Activated T-cell treated with anti-CD3 and anti-CD28 coated beads for 1 hour (primary cell): ENCODE measurements at places on chromosomes 7 and 10.

DNA sequence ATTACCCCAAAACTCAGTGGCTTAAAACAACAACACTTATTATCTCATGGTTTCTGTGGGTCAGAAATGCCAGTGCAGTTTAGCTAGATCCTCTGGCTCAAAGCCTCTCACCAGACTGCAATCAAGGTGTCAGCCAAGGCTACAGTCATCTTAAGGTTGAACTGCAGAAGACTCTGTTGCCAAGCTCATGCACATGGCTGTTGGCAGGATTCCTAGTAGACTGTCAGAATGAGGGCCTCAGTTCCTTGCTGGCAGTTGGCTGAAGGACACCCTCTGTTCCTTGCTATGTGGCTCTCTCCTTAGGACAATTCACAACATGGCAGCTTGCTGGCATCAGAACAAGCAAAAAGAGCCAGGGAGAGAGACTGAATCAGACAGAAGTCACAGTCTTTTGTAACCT lies 34.7 kb downstream of the TOMM7 start:
- DNase-seq, result no peak

DNA sequence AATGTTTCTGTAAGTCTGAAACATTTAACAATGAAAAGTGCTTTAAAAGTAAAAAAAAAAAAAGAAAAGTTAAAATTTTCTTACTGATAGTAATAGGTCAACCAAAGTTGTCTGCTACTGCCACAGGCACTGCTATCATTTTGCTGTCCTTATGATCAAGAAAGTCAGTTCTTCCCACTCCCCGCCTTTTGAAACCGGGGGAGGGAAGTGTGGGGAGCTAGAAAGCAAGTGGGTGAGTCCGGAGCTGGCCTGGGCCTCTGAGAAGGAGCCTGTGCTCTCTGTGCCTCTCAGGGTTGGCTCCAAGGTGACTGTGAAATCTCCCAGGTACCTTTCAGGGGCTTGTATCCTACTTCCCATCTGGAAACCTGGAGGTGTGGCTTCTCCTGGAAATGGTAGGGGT lies 7.3 kb downstream of the C7orf57 start:
- DNase-seq, result no peak

DNA sequence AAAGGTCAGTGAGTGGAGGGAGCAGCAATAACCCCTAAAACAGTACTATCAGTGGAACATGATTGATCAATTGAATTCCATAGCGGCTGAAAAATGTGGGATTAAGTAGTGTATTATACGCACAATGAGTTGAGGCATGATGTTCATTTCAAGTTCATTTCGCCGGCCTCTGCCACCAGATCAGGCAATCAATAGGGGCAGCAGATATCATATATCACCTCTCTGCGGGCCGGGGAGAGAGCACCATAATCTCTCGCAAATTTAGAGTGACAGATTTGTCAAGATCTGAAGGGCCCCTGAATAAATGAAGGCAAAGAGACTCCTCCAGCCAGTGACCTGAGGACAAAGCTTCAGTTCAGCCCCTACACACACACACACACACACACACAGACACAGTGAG lies 58.5 kb downstream of the PAX2 start:
- DNase-seq, result no peak

GRCh38 chr10:62244088-62244487 lies 24.6 kb downstream of the RTKN2 start:
- DNase-seq, result no peak

DNA sequence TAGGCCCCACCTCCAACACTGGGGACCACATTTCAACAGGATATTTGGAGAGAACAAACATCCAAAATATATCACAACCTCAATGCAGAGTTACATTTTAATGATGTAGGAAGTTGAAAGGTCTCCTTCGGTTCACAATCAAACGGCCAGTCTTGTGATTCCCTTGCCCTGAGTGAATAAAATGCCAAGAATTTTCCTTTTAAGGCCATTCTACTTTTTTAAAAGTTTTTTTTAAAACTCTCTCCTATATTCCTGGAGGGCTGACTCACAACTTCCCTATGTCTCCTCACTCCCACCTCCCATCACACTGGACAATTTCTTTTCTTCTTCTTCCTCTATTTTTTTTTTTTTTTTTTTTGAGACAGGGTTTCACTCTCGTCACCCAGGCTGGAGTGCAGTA lies 693.6 kb upstream of the AUTS2 start:
- DNase-seq, result no peak

- no peak for DNase-seq
Measured at GRCh38 chr10:18743926-18744325, 84.7 kb downstream of the ARL5B start.

DNA sequence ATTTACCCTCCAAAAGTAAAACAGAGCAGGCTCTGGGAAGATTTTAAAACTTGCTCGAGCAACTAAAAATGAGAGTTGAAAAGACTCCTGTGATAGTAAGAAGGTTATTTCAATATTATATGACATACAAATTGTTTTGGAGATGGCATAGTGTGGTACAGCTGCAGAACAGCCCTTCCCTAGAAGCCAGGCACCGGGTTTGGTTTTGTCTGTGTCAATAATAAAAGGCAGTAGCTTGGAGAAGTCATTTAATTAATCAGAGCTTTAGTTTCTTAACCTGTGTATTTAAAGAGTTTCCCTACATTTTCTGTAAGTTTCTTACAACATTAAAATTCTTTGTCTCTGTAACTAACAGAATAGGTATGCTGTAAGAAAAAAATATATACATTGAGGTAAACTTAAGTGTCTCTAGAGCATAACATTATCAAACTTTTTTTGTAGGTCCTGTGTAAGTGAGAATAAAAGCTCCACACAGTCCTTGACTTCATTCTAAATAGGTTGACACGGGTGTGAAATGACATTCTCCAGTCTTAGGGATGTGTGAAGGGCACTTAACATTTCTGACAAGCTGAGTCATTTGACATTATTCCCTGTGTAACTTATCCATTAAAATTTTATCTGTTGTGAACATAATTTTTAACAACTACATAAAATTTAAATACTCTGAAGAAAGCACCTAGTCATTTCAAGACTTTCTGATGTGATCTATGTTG lies 425.0 kb upstream of the ETV1 start:
- no peak for DNase-seq

- DNase-seq, result no peak
Measured at GRCh38 chr10:12466704-12467305, 117.5 kb downstream of the CAMK1D start.

GRCh38 chr10:51915031-51915542 lies 215.7 kb upstream of the CSTF2T start:
- no peak for DNase-seq

DNA sequence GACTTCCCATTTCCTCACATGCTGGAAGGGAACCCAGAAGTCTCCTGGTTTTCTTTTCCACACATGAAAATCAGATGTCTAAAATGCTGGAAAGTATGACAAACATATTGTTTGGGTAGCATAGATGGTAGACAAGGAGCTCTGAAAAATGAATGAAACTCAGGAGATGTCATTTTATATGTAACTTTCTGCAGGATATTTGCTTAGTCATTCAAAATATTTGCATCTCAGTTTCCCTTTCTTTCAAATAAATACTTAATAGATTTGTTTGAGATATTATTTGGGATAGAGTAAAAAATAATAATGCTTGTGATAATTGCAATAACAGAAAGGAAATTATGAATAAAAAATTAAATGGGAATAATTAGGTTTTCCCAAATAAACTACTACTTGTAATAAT lies 298.9 kb upstream of the ADARB2 start:
- no peak for DNase-seq

DNA sequence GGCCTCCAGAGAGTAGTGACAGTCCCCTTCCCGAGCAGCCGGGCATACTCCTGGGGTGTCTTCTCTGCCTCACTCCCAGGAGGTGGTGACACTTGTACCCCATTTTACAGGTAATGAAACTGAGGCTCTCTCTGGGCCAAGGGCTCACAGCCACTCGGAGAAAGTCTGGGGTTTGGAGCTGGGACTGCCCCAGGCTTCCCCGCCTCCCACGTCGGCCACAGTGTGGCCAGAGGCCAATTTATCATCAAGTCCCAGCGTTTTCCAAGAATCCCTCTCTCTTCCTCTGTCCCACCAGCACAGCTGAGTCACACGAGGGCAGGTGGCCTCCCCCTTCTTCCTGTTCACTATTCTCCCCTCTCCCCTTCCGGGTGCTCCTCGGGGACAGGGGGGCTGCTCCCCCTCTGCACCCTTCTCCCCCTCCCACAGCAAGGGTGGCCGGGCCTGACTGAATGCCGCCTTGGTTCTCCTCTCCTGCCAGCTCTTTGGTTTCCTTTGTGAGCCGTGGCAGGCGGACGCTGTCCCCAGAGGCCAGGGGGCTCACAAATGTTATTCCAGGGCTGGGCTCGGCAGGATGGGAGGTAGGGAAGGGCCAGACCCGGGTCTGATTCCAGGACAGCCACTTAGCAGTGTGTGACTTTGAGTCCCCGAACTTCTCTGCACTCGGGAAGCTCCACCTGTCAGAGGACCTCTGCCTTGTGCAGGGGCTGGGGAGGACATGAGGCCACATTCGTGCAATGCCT lies 17.7 kb downstream of the CLIP2 start:
- no peak for DNase-seq

DNA sequence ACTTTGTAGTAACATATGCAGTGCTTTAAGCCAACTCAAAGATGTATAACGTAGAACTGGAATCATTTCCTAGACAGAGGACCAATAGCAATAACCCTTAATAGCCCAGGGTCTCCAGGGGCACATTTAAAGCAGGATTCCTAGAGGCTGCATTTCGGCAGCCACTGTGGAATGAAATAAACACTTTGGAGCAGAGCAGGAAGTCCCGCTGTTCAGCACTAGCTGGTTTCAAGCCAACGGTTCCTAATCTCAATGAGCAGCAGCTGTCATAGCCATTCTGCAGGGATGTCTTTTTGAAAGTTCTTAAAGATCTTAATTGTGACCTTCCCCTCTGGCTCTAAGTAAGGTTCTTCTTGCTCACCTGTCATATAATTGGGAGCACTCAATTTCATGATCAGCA lies 18.4 kb upstream of the MACROH2A2 start:
- DNase-seq, result no peak

- DNase-seq, result no peak
Measured at GRCh38 chr7:50728184-50728583, 54.5 kb downstream of the GRB10 start.

DNA sequence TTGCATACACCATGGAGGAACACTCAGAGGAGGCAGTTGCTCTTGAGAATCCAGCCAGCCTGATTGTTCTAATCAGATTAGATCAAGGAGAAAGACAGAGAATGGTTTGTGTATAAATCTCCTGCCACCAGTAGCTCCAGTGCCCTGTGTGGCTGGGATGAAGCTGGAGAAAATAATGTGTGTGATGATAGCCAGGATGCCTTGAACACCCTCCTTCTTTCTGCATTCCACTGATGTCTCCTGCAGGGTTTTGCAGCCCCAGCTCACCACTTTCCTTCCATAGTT lies 614.7 kb upstream of the FOXK1 start:
- DNase-seq, result no peak

DNA sequence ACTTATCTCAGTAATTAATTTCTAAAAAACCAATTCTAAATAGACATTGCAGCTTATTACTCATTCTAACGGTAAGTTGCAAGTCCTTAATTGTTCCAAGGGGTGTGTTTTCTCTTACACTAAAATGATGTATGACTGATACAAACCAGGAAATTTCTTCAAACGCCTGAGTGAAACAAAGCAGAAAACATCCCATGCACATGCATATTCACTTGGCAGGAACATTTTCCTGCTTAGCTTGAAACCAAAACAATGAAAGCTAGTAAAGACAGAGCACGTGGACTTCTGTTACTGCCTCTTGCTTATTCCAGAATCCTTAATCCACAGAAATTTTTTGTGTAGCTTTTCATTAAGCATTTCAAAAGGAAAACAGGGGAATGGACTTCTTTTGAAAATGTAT lies 187.7 kb downstream of the MTERF1 start:
- DNase-seq, result no peak
